NCI-H146 (cell line): ENCODE measurements at places on chromosomes 12 and 14.

- no peak for DNase-seq
Observed at GRCh38 chr14:97180304-97181200, 383.4 kb downstream of the VRK1 start.

- DNase-seq = no peak
Observed at GRCh38 chr12:52604859-52605258, 3.6 kb upstream of the KRT72 start.

DNA sequence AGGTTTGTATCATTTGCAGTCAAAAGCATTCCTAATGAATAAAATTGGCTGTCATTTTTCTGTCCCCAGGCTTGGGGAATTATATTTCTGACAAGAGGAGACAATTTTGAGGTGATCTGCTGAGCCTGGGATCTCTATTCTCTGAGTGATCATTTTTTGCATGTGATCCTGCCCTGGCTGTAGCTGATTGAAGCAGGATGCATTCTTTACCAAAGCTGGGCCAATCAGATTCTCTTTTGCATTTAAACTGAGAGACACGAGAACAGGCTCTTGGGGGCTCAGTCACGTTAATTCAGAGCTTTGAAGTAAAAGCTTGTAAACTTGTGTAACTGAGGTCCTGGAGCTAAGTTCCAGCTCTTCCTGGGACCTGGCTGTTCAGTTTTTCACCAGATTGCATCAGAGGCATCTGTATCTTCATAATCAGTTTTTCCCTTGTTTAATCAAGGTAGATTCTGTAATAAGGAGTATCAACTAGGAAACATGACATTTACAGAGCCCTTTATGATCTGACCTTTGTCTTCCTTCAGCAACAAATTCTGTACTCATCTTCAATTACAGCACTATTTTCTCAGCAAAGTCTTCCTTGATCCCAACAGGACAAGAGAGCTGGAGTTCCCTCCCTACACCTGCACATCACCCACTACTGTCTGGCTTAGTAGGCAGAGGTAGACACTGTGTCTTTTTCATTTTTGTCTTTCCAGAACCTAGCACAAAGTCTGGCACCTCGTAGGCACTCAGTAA lies 35.0 kb upstream of the MANSC4 start:
- DNase-seq = no peak

DNA sequence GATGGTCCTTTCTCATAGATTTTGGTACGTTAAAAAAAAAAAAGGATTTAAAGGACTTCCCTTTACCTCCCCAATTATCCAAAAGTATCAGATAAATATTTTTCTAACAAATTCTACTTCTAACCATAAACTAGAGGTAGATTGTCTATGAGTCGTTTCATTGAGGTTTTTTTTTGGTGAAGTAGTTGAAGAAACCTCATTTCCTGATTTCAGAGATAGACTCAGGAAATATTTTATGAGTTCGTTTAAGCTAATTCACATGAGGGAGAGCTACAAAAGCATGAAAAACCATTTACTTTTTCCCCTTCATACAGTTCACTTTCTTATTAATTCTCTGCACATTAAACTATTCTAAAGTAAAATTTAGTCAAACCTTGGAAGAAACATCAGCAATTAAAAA lies 112.5 kb downstream of the RALGAPA1 start:
- no peak for DNase-seq

DNA sequence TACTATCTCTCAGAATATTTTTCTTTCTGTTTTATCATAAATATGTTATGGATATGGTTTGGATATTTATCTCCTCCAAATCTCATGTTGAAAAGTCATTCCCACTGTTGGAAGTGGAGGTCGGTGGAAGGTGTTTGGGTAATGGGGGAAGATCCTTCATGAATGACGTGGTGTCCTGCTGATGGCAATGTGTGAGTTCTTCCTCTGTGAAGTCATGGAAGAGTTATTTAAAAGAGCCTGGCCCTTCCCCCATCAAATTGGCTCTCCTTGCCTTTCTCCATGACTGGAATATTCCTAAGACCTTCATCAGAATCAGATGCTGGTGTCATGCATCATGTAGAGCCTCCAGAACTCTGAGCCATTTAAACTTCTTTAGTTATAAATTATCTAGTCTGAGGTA lies 1291.6 kb downstream of the FSCB start:
- DNase-seq = no peak

- DNase-seq = no peak
Observed at GRCh38 chr12:12938541-12938940, 13.4 kb downstream of the GPRC5D start.

- no peak for DNase-seq
Observed at GRCh38 chr14:58881433-58881832, 243.7 kb downstream of the DACT1 start.

DNA sequence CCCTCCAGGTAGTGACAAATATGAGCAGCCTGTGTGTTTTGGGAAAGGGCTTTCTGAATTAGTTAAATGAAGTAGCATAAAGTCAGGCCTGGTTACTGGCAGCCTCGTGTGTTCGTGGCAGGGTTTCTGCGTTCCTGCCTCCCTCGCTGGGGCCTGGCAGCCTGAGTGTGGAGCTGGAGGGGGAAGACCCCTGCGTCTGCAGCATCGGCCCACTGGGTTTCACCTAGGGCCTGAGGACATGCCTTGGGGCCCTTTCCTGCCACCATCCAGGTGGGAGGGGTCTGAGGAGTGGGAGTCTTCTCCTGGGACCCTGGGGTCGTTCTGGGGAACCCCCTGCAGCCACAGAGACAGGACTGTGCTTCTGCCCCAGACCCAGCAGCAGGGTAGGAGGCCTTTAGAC lies 20.4 kb upstream of the AMN start:
- no peak for DNase-seq

DNA sequence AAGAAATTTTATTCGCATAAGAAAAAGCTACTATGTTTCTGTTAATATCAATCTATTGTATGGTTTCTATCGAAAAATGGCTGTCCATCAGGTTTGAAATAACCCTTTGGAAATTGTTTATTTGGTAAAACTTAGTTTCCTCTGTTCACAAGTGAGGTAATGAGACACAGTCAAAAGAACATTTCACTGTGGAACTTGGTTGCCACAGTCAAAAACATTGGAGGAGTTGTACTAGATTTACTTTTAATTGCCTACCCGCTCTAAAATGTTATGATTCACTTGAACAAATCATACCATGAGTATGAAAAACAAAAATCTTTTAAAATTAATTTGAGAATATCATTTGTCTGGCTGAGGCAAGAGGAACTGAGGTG lies 46.5 kb downstream of the ITPR2 start:
- no peak for DNase-seq

DNA sequence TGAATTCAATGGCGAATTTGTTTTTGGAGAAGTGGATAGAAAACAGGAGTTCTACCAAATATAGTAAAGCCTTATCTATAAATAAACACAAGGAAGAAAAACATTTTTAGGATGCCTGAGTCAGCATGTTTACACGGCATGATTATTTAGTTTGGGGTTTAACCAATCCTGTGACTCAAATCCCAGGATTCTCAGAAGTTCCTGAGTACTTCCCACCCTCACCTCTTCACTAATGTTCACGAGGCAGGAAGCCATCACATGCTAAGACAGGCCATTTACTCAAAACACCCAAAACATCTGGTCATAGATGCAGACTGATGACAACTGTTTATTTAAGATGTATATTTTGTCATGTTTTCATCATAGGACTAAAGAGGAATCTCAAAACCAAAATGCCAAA lies 3.4 kb upstream of the GLRX5 start:
- DNase-seq = no peak

DNA sequence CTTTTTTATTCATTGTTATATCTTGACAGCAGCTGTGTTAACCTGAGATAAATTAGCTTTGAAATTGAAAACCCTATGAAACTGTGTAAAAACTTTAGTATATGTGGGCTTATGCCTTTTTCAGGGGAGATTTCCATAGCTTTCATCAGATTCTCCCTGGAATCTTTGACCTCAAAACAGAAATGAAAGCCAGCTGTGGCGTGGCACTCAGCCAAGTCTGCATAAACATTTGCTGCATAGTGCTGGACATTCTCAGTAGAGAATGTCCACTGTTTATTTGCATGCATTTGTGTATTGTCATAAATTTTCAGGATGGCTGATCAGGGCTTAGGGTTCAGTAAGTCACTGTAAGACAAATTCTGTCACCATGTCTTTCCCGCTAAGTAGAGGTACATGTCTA lies 115.3 kb upstream of the NAP1L1 start:
- no peak for DNase-seq

DNA sequence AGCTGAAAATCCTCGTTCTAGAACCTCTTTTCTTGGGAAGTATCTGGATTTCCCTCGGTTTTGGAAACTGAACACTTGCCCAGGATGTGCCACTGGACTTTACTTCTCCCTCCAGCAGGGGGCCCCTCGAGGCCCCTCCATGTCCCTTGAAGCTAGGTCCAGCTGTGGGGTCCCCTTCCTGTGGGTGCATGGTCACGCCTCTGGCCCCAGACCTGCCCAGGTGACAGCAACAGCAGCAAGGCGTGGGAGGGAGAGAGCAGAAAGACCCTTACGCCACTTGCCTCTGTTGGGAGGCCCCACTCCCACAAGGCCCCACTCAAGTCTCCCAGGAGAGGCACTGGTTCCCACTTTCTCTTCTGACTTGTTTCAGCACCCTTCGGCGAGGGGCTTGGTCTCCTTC lies 3.1 kb downstream of the SLC25A29 start:
- DNase-seq = no peak

DNA sequence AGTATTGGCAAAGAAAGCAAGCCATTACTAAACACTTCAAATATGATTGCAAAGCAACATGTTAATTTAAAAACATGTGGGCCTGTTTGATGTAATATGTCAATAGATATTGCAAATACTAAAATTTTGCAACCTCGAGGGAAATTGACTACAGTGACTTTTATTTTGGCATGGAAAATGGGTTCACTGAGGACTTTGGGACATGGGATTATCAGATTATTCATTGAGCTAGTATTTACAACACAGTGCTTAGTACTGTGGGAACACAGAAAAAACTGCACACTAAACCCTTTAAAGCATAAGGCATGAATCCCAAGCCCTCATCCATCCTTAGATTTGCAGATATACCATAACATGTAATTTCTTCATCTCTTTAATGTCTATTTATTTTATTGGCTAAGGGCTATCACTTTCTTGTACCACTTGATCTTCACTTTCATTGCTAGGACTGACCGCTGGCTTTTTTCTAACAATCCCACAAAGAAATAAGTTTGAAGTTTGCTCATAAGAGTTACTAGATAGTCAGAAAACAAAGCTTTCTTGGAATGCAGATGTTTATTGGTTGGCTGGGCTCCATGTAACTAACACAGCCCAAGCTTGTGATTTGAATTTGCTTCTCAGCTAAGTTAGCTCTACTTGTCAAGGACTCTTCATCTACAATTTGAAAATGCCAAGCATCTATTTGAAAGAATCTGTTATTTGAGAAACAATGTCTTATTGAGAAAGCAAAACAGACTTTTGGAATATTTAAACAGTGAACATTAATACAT lies 48.7 kb downstream of the PPFIBP1 start:
- no peak for DNase-seq

DNA sequence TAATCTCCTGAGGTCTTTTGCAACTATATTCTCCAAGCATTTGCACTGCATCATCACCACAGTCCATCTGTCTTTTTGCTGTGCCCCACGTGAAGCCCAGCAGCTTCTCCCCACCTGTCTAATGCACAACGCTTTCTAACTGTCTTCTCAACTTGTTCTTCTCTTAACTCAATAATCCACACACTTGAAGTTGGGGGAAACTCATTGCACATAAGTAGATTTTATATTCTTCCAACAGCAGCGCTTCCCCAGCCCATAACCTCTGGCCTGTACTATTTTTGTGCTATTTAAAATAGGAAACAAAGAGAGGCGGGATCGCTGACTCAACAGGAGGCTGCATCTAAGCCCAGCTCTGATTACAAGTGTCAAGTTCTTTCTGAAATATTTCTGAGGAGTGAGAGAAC lies 226.7 kb downstream of the GXYLT1 start:
- DNase-seq = peak; percentile 74

DNA sequence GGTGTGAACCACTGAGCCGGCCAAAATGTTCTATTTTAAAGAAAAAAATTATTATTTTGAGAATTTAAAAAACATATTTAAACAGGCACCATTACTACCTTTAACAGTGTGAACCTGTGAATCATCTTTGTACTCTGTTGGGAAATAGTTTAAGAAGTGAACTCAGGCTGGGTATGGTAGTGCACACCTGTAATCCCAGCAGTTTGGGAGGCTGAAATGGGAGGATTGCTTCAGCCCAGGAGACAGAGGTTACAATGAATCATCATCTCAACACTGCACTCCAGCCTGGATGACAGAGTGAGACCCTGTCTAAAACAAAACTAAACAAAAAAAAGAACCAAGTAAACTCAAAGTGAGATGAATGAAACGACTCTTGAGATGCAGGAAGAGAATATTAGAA lies 3.1 kb upstream of the WDR89 start:
- no peak for DNase-seq

- DNase-seq = no peak
Observed at GRCh38 chr14:63652406-63652805, 10.7 kb upstream of the WDR89 start.

DNA sequence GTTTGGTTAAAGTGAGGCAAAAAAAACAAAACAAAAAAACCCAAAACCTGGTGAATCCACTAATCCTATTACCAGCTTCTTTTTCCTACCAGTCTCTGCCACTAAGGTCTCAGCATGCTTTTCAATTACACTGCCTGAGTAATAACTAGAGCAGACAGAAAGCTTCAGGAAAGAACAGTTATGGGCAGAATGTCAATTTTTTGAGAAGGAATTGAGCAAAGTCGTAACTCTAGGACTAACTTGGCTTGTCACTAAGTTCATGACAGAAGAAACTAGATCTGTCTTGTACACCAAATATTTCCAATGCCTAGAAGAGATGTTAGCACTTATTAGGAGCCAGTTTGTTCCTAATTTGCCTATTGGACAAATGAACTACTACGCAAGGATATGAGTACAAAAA lies 148.8 kb upstream of the CNOT2 start:
- no peak for DNase-seq

DNA sequence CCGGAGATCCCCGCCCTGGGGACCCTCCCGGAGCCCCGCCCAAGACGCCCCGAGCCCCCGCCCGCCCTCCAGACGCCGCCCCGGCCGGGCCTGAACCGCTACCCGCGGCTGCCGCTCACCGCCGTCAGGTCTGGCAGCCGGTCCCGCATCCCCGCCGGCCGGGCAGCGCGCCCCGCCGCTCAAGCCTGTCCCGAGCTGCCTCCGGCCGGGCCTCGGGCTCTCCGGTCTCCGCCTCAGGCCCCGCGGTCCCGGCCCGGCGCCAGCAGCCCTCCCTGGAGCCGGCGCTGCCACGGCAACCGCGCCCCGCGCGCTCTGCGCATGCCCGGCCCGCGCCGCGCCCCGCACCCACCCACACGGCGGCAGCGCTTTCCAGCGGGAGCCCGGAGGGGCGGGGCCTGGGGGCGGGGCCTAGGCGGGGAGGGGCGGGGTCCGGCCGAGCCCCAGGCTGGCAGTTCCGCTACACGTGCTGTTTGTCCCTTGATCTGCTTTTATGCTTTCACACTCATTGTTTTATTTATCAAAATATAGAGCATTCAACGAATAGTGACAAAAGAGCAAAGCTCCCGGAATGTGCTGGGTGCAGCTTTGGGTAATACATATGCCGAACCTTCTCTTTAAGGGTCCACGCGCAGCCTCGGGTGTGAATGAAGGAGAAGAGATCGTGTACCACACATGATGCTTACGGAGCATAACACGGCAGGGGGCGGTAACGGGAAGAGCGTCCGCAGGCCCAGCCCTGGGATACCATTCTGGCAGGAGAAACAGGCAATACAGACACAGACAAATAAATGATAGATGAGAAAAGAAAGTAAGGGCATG lies at the start of gene STX2:
STX2 (minus strand) TSS at position 300 of the 819 bp plus-strand sequence; CDS start at position 149, 151 bp downstream.
- DNase-seq = peak; percentile 81
